ENCODE measurements at places on chromosomes 7 and 10.

GRCh38 chr10:9253121-9253520, 1198.6 kb downstream of the GATA3 start:
- no peak for DNase-seq

GRCh38 chr10:93784059-93784458, 26.3 kb downstream of the LGI1 start:
- DNase-seq, result no peak

DNA sequence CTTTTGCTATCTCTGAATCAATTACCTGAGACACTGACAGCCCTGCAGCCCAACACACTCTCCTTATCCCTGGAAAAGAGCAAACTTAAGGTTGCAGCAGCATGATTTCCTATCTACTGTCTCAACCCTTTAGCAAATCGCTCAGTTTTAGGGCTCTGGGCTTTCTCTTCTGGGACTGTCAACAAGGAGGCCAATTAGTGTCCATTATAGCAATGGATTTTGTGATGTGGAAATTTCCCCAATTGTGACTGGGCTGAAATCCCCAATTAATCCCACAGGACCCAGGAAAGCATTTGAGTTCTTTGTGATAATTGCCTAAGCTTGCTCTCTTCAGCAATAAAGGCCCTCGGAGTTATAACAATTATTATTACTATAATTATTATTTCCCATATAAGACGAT, 197.0 kb downstream of the ZNF438 start:
- DNase-seq, result no peak

DNA sequence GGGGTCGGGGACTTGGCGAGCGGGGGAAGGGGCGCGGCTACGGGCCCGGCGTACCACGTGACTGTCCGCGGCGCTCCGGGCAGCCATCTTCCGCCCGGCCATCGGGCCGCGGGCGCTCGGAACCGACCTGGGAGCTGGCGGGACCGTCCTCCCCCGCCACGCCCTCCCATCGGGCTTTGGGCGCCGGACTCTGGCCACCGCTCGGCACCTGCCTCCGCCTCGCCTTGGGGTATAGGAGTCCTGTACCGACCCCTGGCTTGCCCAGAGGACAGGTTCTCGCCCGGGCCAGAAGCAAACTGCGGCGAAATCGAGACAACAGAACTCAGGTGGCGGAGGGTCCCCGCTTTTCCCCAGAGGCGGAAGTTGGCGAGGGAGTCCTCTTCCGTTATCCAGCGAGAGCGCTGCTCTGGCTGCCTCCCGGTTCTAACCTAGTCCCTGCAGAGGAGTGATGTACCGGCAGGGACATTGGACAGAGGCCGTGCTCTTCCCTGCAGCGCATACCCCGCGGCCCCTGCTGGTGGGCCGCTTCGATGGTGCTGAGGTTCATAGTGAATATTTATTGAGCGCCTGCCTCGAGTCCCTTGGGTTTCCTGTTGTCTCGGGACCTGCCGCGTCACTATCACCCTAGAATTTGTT, 1.2 kb upstream of the SGMS1 start:
- DNase-seq, result no peak

DNA sequence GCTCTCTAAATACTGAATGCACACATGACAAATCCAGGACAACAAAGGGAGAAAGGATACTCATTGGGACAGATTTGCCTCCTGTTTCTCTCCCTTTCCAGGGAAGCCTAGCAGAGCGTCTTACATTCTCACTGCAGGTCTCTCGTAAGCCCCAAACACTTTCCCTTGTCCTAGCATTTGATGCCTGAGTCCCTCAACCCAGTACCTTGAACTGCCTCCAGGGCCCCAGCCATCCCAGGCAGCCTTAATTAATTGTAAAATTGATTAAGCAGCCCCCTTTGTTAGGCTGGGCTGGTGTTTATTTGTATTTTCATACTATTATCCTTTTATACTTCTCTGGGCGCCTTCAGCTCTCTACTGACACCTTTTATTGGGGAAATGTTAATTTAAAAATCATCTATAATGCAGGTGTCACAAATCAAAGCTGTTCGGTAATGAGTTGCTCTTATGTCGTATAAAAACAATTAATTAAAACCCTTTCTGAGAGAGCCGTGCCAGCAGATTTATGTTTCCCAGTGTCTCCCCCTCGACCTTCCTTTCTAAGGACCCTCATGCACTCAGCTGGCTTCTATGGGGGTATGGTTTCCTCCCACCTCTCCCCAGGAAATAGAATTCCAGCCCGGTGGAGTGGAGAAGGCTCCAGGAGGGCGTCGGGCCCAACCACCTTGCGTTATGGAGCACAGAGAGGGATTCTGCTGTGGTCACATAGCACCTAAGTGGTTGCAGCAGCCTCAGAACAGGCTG, 243.8 kb downstream of the RPS24 start:
- DNase-seq, result no peak

DNA sequence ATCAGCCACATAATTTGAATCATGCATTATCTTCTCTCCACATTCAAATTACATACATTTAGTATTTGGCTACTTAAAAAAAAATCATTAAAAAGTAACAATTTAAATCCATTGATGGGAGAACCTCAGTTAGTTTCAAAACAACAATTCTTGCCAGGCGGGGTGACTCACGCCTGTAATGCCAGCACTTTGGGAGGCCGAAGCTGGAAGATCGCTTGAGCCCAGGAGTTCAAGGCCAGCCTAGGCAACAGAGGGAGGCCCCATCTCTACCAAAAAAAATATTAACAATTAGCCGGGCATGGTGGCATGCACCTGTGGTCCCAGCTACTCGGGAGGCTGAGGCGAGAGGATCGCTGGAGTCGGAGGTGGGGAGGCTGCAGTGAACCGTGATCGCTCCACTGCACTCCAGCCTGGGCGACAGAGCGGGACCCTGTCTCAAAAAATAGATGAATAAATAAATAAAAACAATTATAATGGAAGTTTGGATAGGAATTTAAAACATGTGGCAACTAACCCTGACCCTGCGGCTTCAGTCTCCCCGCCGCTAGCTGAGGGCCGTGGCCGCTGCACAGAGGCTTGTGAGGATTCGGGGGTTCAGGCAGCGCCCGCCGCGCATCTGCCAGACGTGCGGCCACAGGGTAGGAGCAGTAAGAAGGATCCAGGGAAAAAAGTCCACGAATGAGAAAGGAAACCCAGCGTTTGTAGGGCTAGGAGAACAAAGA, 1.1 kb upstream of the CSGALNACT2 start:
- DNase-seq, result no peak

DNA sequence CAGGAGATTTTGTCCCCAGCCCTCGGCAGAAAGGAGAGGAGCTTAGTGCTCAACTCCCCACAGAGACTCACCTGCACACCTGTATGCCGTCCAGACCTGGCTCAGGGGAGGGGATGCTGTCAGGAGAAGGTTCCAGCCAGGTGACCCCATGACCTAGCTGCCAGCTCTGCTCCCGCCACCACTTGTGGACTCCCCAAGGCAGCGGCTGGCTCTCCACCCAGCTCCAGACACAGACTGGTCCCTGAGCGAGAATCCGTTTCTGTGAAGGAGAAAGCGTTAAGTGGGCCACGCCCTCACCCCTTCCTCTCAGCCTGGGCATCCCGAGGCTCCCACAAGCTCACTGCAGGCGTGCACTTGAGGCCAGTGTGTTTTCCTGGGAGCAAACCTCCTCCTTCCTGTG, 76.4 kb downstream of the RGS10 start:
- no peak for DNase-seq

DNA sequence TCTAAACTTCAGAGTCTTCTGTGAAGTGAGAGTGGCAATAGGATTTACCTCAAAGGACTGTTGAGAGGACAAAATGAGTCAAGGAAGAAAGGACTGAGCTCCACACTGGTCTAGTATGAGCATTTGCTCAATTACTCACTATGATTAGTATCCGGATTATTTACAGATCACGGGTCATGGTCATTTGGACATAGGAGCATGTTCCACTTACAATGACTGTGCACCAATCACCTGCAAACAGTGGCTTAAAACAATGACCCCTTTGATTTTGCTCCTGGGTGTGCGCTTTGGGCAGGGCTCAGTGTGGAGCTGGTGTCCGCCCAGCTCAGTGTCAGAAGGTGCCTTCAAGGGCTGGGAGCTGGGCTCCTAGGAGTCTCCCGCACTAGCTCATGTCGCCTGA, 225.4 kb downstream of the TCERG1L start:
- no peak for DNase-seq

GRCh38 chr7:74051629-74052410, 23.8 kb downstream of the ELN start:
- no peak for DNase-seq

GRCh38 chr10:9625304-9625703, 1392.4 kb upstream of the CELF2 start:
- DNase-seq, result no peak

DNA sequence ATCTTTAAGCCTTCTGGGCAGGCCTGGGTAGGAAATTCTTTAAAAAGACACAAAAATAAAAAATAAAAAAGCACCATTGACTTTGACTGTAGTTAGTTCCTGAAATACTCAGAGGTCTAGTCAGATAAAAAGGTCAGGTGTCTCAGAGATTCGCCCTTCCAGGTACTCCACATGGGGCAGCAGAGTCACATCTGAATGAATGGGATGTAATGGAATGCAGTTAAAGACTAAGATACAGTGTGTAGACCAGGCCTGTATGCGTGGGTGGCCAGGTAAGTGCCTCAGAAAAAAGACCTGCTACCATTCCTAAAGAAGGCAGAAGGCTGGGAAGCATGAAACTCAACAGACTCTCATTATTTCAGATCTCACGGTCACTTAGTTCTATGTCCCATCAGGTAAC, 68.6 kb upstream of the SEM1 start:
- DNase-seq, result no peak

- DNase-seq, result no peak
These were observed 14.6 kb upstream of the BRI3 start for GRCh38 chr7:98266840-98267239.

DNA sequence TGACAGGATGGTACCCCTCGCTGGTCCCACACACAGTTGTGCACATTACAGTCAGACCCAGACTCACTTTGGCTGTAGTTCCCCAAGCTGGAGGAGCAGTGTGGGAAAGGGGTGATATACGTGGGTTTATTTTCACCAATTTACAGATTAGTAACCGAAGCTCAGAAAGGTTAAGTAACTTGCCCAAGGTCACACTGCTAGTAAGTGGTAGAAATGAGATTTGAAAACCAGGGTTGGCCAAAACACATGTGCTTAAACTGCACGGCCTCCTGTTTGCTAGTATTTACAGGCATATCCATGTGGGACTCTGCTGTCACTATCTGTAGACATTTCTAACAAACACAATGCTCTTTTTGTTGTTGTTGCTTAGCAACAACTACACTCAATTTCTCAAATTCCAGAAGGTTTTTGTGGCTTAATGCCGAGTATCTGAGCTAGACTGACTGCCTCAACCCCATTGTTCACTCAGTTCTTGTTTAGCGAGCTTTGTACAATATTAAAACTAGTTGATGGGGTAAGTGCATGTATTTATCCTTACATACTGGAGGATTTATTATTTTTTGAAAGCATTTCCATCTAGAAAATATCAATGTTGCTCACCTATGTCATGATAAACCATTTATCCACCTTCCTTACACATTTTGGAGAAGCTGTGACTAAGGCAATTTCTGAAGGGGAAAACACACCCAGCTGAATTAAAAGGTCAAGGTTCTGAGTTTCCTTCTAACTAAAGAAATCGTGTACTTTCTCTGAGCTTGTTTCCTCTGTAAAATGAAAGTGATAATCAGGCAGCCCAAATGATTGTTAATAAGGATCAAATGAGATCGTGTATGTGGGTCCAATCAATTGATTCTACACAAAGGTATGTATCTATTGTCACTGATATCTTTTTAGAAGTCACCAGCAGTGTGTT, 5.3 kb upstream of the TMEM139 start:
- DNase-seq, result no peak

DNA sequence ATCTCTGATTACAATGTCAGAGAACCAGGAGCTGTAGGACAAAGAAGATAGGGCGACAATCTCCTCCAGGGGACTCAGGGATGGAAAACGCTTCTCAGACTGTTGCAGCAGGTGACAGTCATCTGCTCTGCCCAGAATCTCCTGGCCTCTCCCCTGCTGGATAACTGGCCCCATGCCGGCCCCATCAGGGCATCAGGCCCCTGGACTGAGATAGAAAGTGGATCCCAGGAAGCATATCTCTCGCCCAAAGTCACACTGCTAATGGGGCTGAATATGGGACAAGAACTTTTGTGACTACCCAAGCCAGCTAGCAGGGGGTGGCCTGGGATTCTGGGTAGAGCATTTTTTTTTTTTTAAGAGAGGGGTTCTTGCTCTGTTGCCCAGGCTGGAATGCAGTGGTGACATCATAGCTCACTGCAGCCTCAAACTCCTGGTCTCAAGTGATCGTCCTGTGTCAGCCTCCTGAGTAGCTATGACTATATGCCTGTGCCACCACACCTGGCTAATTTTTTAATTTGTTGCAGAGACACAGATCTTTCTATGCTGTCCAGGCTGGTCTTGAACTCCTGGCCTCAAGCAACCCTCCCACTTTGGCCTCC, 20.5 kb upstream of the MLXIPL start:
- no peak for DNase-seq

DNA sequence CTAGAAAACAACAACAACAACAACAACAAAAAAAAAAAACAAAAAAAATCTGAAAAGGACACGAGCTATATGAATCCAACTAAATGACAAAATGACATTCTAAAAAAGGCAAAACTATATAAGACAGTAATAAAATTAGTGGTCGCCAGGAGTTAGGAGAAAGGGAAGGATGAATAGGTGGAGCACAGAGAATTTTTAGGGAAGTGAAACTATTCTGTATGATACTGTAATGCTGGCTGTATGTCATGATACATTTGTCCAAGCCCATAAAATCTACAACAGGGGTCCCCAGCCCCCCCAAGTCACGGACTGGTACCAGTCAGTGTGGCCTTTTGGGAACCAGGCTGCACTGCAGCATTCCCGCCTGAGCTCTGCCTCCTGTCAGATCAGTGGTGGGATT, 2.8 kb upstream of the PUS7 start:
- DNase-seq, result no peak

DNA sequence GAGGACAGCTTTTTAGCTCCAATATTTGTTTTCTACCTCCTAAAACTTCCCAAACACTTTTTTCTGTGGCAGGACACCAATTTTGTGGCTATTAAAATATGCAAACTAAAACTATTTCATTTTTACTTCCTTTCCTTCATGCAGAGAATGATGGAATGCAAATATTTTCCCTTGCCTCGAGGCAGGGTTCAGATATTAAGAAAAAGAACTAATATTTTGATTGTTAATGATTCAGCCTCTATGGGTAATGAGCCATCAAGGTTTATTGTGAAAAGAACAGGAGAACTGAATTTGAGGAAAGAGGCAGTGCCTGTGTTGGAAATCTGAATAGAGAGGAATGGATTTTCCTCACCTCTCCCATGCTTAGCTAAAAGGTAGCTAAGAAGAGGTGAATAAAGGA, 43.1 kb upstream of the CASD1 start:
- DNase-seq, result no peak
